ENCODE measurements at places on chromosomes 3 and 15.

DNA sequence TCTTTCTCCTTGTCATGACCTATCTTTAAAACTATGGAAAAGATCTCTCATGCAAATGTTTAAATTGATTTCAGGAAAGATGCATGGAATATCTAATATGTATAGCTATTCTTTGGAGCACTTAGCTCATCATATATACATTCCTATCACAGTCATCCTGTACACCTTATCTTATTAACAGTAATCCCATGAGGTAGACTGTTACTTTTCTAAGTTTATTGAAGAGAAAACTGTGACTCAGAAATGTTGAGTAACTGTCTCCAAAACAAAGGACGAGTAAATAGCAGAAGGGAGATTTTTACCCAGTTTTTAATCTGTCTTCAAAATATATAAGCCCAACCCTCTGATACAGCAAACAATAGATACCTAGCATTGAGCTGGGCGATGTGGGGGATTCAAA lies 308.3 kb downstream of the GAP43 start:
- no peak for DNase-seq

- DNase-seq: no peak
Measured at GRCh38 chr3:43373560-43373928, 87.2 kb downstream of the SNRK start.

DNA sequence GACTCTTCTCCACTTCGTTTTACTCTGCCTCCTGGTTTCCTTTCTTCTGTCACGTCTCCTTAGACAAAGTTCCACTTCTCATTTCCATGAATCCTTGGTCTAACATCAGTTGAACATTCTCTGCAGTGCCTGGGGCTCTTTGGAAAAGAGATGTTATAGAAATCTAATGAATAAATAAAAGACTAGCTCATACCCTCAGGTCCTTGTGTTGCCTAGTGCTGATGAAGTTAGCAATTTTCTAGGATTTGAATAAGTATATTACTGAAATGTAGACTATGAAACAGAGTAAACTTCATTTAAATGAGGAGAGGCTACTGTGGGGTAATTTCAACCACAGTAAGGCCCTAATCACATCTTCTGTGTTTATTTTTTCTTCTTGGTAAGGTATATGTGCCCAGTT lies 146.9 kb upstream of the CADPS start:
- no peak for DNase-seq

- no peak for DNase-seq
Measured at GRCh38 chr15:70327328-70327855, 229.7 kb upstream of the TLE3 start.

- DNase-seq: no peak
Measured at GRCh38 chr3:157662171-157662570, 159.0 kb upstream of the VEPH1 start.

DNA sequence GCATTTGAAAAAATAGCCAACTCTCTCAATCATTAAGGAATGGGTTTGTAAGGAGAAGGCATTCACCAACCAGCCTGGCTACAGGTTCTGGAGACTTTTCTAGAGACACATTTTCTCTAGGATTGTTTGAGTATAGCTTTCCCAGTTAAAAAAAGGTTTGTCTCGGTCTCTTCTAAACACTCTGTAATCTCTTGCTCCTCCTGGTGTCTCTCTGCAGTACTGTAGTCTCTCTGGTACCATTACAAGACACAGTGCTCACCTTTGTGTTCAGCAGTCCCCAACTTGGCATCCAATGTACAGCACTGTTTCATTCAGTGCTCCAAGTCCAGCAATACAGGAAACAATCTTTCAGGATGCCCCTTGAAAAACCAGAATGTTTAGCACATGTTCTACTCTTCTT lies 534.4 kb downstream of the ZNF385D start:
- DNase-seq: no peak

DNA sequence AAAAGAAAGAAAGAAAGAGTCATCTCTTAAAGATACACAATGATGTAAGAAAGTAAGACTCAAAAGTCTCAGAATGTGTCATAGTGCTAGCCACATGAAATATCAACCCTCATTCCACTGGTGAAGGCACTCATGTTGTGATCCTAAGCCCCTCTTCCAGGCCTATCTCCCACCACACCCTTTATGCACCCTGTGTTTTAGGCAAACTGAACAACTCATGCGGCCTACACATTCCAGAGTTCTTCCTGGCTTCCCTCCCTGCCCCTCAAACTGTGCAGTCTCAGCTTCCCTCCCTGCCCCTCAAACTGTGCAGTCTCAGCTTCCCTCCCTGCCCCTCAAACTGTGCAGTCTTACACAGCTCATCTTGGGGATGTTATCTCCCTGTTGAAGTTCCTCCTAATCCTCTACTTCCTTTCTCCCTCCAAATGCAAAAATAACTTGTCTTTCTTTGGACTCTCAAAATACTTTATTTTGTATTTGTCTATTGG lies 69.0 kb upstream of the FNDC3B start:
- no peak for DNase-seq

GRCh38 chr3:67109651-67110204 lies 111.6 kb downstream of the KBTBD8 start:
- DNase-seq: no peak

DNA sequence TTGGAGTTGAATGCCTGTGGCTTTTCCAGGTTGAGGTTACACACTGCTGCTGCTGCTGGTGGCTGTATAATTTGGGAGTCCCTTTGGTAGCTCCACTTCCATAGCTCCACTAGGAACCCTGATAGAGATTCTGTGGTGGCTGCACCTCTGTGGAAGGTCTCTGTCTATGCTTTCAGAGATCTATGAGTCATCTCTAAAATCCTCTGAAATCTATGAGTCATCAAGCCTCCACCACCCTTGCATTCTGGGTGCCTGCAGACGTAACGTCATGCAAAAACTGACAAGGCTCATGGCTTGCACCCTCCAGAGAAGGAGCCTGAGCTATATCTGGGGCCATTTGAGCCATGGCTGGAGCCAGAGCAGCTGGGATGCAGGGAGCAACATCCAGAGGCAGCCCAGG lies 1037.0 kb upstream of the CFAP20DC start:
- no peak for DNase-seq

DNA sequence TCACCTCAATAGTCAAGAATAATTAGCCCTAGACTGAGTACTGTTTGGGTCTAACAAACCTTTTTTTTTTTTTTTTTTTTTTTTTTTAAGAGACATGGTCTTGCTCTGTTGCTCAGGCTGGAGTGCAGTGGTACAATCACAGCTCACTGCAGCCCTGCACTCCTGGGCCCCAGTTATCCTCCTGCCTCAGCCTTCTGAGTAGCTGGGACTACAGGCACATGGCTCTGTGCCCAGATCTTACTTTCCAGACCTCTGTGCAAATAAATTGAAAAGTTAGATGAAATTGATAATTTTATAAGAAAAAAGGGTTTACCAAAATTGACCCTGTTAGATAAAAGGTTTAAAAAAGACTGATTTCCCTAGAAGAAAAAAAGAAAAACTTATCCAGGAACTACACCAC lies 79.0 kb downstream of the NR2E3 start:
- DNase-seq: no peak

DNA sequence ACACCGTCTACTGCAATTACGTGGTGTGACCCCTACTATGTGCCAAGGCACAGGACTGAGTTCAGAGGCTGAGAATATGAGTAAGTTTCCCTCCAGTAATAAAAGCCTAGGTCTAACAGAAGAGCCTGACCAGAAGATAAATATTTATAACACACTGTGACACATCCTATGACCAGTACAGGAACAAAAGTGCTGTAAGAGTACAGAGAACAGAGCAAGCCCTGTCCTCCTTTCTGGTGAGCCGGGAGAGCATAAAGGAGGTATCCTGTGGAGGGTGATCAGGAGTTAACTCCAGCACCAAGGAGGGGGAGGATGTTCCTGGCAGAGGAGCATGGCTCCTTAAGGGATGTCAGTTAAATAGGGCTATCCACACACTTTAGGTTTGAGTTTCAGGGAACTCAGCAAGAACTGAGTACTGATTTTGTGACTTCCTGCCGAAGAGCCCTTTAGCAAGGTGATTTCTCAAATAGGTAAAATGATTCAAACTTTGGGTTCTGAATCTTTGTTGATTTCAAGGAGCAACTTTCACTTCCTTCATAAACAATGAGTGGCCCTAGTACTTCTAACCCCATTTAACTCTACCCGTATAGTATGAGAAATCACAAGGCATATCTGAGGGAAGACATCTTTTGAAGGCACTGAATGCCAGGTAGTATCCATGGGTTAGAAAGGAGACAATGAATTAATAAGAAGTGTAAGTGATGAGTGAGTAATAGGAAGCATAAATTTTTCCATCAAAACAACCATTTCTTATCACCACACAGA lies 198.0 kb downstream of the THRB start:
- DNase-seq: no peak

DNA sequence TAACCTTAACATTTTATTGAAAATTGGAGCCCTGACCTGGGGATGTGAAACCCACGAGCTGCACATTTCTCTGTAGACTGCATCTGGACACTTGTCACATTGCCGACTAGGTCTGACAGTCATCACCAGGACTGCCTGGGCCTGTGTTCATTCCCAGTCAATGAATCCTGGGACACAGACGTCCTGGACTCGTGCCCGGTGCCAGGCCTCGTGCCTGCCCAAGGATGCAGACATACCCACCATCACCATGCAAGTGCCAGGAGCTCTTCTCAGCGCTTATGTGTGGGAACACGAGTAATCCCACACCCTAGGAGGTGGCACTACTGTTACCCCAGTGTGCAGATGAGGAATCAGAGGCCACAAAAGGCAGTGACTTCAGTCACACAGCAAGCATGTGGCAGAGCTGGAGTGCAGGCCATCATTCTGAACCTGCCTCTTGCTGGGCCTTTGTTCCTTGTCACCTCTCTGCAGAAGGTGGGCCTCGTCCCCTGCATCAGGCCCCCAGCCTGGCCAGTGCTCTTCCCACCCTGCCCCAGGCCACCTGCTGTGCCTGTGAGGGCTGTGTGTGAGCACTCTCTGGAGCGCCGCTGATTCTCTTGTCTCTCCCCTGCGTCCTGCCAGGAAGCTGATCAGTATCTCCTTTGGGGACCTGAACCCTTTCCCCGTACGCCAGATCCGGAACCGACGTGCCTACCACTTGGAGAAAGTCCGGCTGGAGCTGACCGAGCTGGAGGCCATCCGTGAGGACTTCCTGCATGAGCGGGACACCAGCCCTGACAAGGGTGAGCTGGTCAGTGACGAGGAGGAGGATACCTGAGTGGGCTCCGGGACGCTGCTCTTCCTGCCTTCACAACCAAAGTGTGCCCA lies 58.5 kb downstream of the ADAMTS7 start:
- DNase-seq: no peak

DNA sequence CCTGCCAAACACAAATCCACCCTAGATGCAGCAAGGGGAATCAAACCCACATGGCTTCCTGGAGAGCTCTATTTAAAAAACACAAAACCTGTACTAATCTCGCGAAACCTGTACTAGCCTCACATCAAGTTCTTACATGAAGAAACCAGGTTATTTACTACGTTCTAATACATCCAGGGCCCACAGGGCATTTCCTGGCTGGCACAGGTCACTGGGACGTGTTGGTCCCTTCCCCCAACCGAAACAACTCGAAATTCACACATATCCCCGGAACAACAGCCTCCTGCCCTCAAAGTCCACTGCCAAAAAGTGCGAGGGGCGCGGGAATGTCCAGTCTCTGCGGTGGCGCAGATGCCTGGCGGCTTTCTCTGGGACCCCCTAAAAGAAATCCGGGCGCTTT lies 955 bp downstream of the CDCP1 start:
- DNase-seq: no peak

- no peak for DNase-seq
Measured at GRCh38 chr3:171018156-171018935, 8.2 kb downstream of the SLC2A2 start.

DNA sequence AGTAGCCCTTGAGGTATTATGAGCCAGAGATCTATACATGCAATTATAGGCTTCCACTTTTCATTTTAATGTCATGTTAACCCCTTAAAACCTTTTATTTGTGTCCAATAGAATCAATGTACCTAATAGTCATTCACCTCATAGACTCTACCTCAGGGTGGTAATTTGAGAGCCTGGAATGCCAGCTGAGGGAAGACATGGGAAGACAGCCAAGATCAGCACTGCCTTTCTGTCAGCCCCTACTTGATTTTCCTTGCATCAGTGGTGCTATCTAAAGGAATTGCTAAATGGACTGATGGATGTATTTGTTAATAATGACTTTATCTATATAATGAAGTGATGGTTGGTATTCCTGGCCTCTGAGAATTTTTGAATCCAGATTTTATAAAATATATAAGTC lies 113.3 kb upstream of the GBE1 start:
- DNase-seq: no peak

DNA sequence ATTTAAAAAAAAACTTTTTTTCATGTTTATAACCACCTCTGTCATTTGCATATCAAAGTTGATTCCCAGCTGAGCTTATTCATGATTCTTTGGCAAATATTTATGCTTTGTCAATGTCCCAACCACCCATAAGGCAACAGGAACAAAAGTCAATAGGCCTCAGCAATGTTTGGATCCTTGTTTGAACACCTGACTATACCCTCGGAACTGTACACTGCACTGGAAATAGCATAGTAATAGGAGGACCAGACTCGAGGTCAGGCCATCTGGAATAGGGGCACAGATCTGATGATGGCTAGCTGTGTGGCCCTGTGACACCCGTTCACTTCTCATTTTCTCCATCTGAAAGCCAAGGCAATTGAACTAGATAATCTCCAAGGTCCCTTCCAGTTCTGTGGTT lies 301.7 kb upstream of the ATP11B start:
- no peak for DNase-seq

- no peak for DNase-seq
Measured at GRCh38 chr3:107767897-107768605, 245.3 kb downstream of the BBX start.

GRCh38 chr15:78077053-78077870 lies at the start of gene TBC1D2B:
Gene TBC1D2B (minus strand): TSS chr15:78077711. CDS start chr15:78077652, 59 bp downstream.
- DNase-seq: peak; percentile 56

DNA sequence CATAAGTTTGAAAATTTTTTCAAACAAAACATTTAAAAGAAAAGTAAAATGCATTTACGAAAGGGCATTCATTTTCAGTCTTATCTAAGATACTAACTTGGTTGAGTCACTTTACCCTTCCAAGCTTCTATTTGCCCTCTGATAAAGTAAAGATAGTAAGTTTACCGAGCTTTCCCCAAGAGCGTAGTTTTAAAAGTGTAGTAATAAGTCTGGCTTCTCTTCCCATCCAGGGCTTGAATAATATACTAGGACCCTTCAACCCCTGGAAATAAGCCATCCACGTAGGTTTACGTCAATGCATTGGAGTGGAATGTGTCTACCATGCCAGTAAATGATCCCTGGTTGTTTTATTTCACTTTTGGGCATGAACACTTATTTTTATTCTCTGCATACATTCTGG lies 608.3 kb downstream of the NTRK3 start:
- no peak for DNase-seq
